ENCODE measurements at places on chromosomes 6 and 20.

- DNase-seq: no peak
These were observed 31.7 kb upstream of the SPAG4 start for GRCh38 chr20:35583636-35584560.

- DNase-seq: peak; percentile 59
These were observed 526 bp downstream of the SOD2 start for GRCh38 chr6:159692303-159693127.

DNA sequence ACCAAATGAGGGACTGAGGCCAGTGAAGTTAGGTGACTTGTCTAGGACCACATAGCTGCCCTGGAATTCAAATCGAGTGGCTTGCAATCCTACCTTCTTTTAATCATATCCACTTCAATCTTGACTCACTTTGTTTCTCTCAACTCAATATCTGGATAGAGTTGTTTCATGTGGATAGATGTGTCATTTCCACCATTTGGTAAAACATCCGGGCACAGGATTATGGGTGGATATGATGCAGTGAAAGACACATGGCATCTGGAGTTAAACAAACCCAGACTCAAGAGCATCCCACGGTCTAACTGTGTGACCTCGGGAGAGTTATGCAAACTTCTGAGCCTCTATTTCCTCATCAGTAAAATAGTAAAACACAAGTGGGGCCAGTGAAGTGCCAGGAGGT, 103.6 kb upstream of the CNKSR3 start:
- DNase-seq: no peak

DNA sequence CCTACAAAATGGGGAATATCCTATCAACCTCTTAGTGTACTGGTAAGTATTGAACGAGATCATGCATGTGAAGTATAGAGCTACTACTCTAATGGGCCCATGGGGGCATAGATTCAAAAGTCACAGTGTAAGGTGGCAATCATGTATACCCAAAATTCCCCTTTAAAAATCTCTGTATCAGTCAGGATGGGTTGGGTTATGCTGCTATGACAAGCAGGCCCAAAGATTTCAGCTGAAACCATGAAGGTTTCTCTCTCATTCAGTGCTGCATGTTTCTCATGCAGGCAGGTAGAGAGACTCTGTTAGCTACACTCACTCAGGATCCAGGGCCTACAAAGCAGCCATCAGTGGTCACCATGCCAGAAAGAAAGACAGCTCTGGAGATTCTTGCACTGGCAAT, 166.6 kb downstream of the MAFB start:
- no peak for DNase-seq

GRCh38 chr20:478949-479429, 16.7 kb upstream of the TBC1D20 start:
- DNase-seq: peak; percentile 72

GRCh38 chr20:63408684-63409046, 47.5 kb upstream of the CHRNA4 start:
- no peak for DNase-seq

GRCh38 chr6:156053626-156054025, 598.0 kb upstream of the NOX3 start:
- no peak for DNase-seq

DNA sequence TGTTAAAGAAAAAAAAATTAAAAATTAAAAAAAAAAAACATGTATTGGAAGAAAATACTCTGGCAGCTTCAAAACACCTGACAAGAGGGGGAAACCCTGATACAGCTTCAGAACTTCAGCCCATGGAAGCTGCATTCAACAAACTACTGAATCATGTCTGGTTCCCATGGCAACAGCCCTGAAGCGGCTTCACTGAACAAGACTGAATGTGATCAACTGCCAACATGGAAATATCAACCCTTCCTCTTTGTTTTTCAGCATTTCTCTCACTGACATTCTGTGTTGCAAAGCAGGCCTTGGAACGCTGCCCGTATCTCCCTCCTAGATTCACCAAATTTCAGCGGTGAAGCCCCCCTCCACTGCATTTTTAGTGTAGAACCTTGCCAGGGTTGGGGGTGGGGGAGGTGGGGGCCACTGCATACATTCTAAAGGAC, 91.3 kb upstream of the SHLD1 start:
- peak; percentile 81 for DNase-seq

DNA sequence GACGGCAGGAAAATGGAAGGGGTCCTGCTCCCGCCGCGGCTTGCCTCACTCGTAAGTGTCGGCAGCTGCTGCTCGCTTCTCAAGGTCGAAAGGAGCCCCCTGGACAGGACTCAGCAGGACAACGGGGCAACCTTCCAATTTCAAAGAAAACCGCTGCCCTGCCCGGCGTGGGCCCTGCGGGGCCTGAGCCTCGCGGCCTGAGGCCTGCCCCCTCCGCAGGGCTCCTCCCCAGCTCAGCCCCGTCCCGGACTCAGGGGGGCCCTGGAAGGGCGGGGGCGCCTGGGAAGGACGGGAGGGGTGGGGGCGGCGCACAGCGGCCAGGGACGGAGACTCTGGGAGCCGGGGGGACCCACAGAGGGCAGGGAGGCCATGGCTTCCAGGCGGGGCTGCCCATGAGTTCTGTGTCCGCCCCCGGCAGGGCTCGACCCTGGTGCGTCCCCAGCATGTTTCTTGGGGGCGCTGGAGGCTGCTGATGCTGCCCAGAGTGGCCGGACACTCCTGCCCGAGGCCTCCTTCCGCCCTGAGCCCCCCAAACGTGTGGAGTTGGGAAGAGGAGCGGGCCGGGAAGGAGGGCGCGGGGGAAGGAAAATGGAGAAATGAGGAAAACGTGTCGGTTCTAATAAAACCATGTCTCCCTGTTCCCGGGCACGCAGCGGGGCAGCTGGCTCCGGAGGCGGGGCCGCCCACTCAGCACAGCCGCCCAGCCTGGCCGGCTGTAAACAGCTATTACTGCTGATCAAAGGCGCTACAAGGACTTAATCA, 114.6 kb downstream of the DLL1 start:
- no peak for DNase-seq

GRCh38 chr20:10209091-10209490, 9.5 kb upstream of the SNAP25 start:
- DNase-seq: no peak

DNA sequence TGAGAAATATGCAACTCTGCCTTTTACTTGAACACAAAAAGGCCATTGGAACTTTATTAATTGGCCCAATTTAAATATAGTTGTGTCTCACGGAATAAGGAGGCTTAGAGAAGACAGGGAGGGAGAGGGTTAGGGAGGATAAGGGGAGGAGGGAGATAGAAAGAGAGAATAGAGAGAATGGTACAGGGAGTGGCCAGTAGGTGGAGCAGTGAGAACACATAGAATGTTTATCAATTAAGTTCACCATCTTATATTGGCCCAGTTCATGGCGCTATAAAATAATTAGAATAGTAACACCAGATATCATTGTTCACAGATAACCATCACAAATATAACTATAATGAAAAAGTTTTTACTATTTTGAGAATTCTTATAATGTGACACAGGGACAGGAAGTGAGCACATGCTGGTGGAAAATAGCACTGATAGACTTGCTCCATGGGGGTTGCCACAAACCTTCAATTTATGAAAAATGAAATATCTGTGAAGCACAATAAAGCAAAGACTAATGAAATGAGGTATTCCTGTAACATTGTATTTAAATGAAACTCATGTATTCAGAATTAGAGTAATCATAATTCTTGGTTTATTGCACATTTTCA, 374.1 kb upstream of the MANEA start:
- DNase-seq: no peak

DNA sequence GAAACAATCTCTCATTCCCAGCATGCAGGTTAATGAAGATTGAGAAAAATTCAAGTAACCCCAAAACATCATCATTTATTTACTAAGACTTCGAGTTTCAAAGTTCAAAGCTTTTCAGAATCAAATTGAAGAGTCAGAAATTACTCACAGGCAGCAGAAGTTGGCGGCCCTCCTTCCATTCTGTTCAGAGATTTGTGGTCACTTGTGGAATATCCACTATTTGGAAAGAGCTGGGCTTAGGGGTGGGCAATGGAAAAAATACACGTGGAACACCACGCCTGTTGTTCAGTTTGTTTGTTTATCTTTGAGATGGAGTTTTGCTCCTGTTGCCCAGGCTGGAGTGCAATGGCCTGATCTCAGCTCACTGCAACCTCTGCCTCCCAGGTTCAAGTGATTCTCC, 108.6 kb upstream of the NAA20 start:
- no peak for DNase-seq

GRCh38 chr20:62809530-62810428, 5.1 kb downstream of the OGFR start:
- no peak for DNase-seq

DNA sequence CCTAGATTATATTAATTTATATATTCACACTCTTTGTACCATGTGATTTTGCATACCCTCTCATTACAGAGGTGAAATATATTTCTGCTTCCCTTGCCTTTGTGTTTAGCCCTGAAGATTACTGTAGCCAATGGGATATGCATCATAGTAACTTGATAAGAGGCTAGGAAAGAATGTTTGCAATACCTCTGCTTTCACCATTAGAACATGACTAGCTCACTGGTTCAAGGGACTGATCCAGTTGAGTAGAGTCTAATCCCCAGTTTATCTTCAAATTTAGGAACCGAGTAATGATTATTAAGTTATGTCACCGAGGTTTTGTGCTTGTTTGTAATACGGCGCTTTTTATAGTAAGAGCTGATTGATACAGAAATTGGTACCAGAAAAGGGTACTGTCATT, 552.6 kb upstream of the GJE1 start:
- DNase-seq: no peak

GRCh38 chr6:163950159-163950558, 535.6 kb downstream of the QKI start:
- DNase-seq: no peak

DNA sequence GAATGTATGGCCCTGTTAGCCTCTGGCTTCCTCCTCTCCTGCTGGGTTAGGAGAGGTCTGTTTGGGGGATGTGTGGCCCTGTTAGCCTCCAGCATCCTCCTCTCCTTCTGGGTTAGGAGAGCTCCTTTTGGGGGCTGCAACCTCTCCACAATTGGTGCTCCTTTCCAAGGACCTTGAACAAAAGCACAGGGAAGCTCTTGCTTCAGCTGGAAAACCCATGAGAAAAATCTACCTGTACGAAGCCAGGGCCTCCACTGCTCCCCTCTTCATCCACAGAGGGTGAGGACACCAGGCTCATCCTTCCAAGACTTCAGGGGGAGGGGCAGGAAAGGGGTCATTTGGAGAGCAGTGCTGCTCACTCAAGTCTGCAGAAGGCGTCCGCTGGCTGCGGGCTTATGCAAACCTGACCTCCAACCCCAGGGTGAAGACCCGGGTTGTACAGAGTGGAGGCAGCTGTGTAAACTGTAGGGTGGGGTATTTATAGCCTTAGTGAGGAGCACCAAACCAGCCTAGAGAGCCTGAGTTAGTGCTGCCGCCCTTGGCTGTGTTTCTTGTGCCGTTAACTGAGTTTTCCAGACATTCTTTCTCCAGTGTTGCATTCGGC, 62.1 kb downstream of the SLC24A3 start:
- no peak for DNase-seq

GRCh38 chr6:28996844-28997510, 8.1 kb downstream of the ZNF311 start:
- no peak for DNase-seq

GRCh38 chr6:105324386-105324950, 78.4 kb downstream of the PREP start:
- no peak for DNase-seq

DNA sequence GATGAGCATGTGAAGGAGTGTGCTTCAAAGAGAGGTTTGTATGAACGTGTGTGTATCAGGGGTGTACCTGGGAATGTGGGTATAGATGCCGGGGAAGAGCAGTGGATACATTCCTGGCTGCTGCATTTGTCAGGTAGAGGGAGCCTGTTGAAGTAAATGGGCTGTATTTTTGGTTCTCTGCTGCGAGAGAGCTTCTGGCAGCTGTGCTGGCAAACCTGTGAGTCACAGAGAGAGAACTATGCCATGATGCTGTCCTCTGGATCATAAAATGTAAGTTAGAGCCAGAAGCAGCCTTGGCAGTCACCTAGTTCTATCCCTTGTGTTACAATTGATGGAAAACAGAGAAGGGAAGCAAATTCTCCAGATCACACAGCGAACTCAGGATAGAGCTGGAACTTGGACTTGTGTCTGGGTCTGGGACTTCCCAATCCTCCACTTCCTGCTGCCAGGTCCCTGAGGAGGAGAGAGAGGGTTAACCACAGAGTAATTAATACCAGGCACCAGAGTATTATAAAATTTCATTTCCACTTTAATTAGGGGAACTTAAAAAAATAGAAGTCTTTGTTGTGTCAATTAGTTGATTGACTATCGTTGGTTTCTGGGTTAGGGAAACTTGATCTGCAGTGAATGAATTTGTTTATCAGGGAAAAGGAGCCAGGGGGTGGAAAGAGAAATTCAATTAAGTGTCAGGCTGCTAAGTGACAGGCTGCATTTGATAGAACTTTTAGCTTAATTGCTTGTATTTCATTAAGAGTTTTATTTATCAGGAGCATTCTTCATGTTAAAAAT, 41.1 kb upstream of the GTSF1L start:
- DNase-seq: no peak
